Hippocampal formation (tissue), 2 donors: ENCODE measurements at places on chromosomes 7 and 10.

DNA sequence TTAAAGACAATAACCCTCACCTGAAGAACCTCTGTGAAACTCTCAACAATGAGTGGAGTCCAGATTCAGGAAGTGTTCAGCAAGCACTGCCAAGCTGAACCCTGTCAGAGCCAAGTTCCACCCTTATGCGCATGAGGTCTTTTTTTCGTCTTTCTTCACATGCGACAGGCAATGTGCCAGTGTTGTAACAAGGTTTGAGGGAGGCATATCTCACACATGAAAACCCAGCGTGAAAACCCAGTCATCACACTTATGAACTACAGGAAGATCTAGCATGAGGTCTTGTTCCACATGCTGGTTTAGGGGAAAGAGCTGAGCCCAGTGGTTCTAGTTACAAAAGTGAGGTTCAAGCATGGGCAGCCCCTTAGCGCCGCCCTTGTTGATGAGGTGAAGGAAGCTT lies 49.7 kb downstream of the RABGEF1 start:
- no peak for DNase-seq

- DNase-seq = no peak
These were observed 1.5 kb upstream of the FAM53B start for GRCh38 chr10:124745673-124746072.

DNA sequence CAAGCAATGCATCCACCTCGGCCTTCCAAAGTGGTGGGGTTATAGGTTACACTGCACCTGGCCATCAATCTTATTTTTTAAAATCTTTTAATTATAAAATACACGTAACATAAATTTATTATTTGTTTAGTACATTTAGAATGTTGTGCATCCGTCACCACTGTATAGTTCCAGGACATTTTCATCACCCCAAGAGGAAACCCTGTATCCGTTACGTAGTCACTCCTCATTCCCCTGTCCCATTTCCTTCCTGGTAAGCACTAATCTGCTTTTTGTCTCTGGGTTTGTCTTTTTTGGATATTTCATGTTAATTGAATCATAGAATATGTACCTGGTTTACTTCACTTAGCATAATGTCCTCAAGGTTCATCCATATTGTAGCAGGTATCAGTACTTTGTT lies 51.2 kb downstream of the MAPK8 start:
- DNase-seq = no peak

GRCh38 chr10:109922358-109922975 lies 844 bp downstream of the XPNPEP1 start:
- DNase-seq = no peak

GRCh38 chr10:99430116-99430450 lies 341 bp downstream of the GOT1 start:
- DNase-seq = no peak

DNA sequence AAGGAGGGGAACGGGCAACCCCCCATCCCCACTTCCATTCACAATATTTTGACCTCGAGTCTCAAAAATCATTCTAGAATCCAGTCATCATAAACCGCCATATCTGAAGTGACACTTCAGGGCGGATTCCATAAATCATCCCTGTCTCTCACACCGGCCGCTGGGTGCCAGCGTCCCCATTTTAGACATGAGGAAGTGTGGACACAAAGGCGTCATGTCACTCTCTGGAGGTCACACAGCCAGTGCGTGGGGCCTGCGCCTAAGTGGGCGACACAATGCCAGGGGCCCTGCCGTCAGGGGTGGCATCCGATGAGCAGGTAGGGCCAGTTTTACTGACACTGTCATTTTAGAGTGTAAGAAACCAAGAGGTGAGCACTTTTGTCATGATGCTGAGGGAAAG lies 19.5 kb downstream of the KCNH2 start:
- DNase-seq = no peak

DNA sequence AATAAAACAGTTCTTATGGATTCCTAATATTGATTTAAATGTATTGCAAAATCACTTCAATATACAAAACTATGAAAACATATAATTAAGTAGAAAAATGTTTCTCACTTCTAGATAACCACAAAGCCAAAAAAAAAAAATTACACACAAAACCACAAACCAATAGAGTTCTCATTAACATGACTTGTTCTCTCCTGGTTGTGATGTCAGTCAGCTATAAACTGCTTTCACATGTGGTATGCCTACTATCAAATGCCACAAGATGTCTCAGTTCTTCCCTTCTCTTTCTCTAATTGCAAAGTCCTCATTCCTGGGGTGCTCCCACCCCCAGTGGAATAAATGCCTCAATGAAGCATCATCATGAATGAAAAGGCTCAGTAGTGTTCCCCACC lies 16.6 kb downstream of the GNAI1 start:
- no peak for DNase-seq
